ENCODE measurements at places on chromosomes 1 and 21.

DNA sequence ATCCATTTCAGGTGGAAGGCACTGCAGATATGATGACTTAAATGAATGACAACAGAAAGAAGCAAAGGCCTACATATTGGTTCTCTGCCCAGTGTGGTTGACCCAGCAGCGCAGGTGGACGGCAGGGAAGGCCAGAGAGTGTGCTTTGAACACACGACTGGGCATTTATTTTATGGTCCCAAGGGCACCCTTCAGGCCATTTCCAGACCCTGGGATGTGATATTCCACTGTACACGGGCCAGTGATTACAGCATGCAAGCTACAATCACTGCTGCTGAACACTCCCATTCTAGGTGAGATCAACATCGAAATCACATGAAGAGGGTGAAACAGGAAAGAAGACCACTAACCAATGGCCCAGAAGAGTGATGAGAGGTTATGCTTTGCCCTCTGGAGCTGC lies 33.8 kb downstream of the PCNX2 start:
- no peak for DNase-seq

- no peak for DNase-seq
These were observed 8.8 kb upstream of the COL16A1 start for GRCh38 chr1:31712630-31713029.

- no peak for DNase-seq
These were observed at the start of gene HTR6 for GRCh38 chr1:19664453-19665185. Gene HTR6 (plus strand): TSS chr1:19664875. CDS start chr1:19665754, 879 bp downstream.

- peak; percentile 49 for DNase-seq
These were observed 341.1 kb upstream of the RUNX1 start for GRCh38 chr21:35390013-35390776.

DNA sequence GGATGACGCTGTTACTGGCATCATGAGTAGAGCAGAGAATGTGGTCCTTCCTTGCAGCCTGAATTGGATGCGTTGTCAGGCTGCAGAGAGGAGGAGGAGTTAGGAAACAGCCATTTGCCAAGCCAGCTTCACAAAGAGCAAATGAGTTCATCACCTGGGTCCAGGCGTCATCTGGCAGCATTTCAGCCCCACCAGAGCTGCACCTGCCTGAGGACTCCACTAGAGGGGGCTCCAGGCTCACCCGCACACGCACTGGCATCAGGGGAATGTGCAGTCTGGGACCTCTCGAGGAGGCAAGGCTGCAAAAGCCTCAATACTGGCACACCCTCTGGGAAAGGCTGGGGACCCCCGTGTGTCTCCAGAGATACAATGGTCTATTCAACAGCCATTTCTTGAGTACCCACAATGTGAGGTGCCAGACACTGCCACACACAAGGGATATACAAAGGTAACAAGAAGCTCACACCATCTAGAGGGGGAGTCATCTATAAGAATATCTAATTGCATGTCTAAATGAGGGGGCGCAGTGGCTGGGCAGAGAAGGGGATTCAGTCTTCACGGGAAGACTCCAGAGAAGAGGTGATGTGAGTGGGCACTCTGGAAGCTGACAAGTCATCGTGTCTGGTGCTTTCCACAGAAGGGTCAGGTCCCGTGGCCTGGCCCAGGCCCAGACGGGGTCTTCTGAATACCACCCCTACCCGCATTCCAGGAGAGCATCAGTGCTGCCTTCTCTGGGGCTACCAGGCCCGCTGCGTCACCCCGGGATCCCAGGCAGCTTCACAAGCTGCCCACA lies 53.5 kb upstream of the CNTN2 start:
- DNase-seq: peak; percentile 35

DNA sequence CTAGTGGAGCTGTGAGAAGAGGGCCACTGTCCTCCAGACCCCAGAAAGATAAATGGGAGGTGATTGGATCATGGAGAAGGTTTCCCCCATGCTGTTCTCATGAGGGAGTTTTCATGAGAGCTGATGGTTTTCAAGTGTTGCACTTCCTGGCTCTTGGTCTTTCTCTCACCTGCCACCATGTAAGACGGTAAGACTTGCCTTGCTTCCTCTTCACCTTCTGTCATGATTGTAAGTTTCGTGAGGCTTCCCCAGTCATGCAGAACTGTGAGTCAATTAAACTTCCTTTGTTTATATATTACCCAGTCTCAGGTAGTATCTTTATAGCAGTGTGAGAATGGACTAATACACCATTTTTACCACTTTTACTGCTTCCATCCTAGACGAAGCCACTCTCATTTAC lies 27.6 kb downstream of the GPR88 start:
- DNase-seq: no peak

DNA sequence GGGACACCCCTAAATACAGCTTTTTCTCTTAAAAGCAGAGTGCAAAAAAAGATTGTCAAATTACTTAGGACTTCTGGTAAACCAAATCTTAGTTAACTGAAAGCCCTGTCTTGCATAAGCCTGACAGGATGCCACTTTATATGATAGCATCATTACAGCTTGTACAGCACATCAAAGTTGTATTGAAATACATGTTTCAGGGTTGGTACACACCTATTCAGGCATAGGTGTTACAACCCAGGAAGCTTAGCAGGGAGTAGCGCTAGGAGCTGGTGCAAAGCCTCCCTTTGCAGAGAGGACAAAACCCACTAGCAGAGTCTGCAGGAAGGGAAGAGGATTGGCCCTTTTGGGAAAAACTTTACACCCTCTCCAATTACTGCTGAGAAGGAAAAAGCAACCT lies 258.9 kb upstream of the SGIP1 start:
- DNase-seq: no peak

DNA sequence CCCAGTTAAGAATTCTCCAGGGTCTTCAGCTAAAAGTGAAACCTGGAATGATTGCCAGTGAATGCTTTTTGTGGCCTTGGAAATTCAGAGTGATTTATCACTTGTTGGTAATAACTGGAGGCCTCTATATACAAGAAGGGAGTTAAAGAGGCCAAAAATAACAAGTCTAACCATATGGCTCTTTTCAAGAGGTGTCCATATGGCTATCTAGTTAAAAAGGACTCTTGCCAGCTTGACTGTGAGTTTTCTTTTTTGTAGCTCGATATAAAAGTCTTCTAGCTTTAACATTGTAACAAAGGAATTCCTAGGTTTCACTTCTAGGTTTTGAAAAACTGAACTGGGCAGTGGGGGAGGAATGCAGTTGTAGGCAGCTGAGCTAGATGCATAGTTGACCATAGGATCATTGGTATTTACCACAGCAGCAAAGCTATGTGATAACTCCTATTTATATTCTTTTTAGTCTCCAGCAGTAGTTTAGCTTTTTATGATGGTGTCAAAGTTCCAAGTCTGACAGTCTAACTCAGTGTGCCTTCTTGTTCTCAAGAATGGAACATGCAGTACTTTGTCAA lies 44.4 kb downstream of the CACHD1 start:
- DNase-seq: no peak

DNA sequence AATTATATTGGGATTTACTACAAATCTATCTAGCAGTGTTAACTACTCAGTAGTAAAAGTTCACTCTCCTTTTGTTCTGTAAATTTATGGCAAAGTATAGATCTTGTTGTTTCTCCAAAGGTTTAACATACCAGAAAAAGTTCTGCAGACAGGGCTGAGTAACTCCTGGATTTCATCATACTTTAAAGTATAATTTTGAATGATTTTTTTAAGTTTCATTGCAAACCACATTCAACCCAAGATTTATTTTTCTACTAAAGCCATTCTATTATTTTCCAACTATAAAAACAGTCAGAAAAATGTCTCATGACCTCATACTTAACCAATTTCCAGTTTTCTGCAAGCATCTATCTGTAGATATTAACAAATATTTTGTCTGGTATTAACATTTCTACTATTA lies 585.8 kb upstream of the ZRANB2 start:
- no peak for DNase-seq

GRCh38 chr1:239997515-239998311 lies 94.0 kb upstream of the FMN2 start:
- DNase-seq: no peak

- DNase-seq: peak; percentile 11
These were observed 502 bp upstream of the SLC35A3 start for GRCh38 chr1:99969260-99969728.

GRCh38 chr1:60965280-60965854 lies 117.0 kb upstream of the NFIA start:
- DNase-seq: no peak

- DNase-seq: peak; percentile 54
These were observed 35.8 kb downstream of the SLC2A1 start for GRCh38 chr1:42922687-42923366.

DNA sequence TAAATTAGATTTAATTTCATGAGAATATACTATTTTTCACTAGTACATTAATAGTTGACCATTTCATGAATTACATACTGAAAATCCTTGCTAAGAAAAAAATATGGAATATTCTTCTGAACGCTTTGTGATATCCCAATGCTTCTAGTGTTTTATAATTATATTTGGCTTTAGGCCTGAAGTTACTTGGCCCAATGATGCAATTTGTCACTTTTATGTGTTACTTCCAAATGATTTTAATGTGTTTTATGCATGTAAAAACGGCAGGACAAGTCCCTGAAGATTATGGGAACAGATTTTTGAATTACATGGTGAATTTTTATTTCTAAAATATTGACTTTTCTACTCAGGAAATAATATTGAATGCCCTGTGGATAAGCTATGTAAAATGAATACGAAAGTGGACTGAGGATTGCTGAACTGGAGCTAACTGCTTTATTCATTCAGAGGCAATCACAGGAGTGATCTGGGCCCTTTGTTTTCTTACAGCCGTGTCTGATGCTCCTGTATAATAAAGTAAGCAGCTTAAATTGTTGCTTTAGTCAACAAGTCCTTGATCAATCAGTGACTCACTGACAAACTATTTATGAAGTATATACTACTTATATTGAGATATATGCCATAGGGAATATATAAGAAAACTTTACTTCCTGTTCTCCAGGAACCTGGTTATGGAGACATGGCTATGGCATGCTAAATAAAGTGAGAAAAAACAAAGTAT lies 543.0 kb upstream of the RGS18 start:
- DNase-seq: no peak

GRCh38 chr1:94884106-94884505 lies 42.8 kb downstream of the CNN3 start:
- peak; percentile 65 for DNase-seq

DNA sequence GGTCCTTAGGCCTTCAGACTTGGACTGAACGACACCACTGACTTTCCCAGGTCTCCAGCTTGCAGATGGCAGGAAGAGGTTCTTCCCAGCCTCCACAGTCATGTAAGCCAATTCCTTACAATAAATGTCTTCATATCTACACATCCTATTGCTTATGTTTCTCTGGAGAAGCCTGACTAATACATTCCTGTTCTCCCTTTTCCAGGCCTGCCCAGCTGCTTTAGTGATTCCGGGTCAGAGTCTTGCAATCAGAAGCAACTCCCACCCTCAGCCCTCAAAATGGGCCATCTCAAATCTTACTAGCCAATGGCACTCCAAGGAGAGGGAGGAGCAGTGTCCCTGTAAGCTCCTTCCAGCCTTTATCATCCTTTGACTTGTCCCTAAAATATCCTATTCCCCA lies 16.4 kb upstream of the CPT2 start:
- no peak for DNase-seq

DNA sequence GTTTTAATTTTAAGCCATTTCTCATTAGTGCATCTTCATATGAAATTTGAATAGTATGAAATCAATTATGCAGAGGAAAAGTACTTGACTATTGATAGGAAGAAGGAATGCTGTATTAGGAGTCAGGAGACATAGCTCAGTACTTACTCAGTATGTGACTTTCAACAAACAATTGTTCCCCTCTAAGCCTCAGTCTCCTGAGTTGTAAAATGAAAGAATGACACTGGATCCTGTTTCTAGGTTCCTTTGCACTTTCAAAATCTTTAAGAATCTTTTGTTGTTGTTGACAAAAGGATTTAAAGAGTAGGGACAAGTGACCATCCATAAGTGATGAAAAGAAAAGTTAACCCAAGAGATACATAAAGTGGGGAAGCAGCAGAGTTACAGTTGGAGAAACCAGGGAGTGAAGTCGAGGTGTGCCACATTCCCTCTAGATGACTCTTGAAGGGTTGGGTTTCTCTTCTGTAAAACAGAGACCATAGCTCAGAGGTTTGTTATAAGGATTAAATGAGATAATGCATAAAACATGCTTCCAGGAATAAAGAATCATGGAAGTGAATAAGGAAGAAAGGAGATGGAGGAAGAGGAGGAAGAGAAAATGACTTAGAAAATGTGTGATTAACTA lies 105.7 kb upstream of the KCNJ15 start:
- DNase-seq: no peak

- no peak for DNase-seq
These were observed 192.4 kb downstream of the TGFBR3 start for GRCh38 chr1:91693557-91693956.

GRCh38 chr1:100924991-100925390 lies 29.1 kb downstream of the SLC30A7 start:
- DNase-seq: no peak

- no peak for DNase-seq
These were observed 42.0 kb downstream of the EEIG2 start for GRCh38 chr1:108601708-108602410.

- DNase-seq: no peak
These were observed 84.8 kb downstream of the POFUT2 start for GRCh38 chr21:45202889-45203288.

GRCh38 chr1:59422921-59423575 lies 126.2 kb downstream of the FGGY start:
- DNase-seq: peak; percentile 98

GRCh38 chr1:161260376-161261260 lies 2.1 kb downstream of the PCP4L1 start:
- DNase-seq: peak; percentile 12

GRCh38 chr1:45827256-45827655 lies 23.8 kb downstream of the MAST2 start:
- no peak for DNase-seq

DNA sequence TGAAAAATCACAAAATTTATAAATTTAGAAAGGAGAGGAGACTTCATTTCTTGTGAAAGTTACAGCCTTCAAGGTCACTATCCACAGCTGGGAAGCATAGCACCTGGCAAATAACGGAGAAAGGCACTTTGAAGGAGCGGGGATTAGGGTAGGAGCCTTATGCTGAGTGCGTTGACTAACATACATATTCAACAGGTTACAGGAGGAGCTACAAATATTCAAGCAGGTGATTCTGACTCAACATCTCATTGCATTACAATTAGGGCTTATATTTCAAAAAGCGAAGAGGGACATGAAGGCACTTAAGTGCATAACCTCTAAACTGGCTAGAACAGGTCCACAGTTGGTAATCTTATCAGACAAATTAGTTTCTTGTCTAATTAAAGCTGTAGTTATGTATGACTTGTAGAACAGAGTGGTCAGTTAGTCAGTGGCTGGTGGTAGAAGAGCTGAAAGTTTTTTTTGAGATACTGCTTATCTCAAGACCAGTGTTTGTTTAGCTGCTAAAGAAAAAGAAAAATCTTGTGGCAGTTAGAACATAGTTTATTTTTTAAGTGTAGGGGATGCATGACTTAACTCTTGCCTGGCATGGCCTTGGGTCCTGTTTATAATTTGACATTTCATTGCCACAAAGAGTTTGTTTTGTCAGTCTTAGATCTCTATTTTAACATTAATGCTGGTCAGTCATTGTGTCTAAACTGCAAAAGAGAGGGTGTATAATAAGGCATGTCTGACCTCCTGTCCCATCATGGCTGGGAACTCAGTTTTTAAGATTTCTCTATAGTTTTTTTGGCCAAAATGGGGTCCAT lies 311.5 kb downstream of the DUSP10 start:
- no peak for DNase-seq

- DNase-seq: peak; percentile 41
These were observed 1.5 kb downstream of the LSS start for GRCh38 chr21:46226920-46227599.
